T-cell (primary cell): ENCODE measurements at places on chromosomes 12 and 14.

DNA sequence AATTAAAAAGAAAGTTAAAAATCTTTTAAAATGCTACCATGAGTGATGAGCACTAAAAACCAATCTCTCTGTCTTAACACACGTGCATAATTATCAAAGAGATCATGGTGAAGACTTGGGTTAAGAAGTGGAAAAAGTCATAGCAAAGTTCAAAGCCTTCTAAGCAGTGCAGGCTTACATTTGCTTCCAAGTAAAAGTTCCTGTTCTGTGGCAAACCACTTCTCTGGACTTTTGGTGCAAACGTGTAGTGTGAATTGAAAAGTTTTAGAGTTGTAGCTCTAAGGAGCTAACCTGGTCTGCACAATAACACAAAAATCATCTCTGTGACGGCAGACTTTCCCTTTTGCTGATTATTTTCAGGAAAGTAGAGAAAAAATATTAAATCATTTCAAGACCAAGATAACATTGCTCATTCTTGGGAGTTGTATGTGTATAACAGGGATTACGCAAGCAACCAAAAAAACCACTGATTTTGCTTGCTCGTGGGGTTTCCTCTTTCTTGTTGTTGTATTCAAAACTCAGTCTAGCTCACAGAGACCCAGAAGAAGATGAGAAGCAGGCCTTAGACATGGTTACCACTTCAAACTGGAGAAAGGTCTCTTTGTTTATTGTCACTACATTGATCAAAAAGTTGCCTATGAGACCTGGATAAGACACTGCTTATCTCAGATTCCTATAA is 2.3 kb upstream of the GLIPR1 start:
- peak; percentile 34 for DNase-seq

GRCh38 chr14:30330445-30330844 is 228.5 kb upstream of the G2E3 start:
- DNase-seq: no peak

- no peak for DNase-seq
Observed at GRCh38 chr12:112408621-112409020, 784 bp downstream of the RPL6 start.

DNA sequence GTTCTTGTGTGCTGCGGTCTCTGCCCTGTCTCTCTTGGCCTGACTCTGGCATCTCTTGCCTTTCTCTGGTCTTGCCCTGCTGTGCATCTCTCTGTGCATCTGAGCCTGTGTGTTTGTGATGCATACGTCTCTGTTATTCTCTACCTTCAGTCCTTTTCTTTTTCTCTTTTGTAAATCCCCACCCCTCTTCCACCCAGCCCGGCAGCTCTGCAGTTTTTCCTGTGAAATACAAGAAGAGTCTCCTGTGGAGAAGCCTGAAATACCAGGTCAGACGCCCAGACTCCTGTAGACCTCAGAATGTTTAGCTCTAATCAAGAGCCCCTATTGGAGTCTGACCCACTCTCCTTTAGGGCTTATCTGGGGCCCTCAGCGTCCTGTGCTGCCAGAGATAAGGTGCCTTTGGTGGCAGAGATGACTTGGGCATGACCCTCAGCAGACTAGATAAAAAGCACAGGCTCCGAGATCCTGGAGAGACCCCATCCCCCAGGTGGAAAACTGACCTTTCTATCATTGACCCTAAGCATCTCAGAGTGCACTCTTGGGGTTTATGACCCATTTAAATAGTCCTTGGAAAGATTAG is 167.5 kb upstream of the SRRM4 start:
- DNase-seq: no peak

DNA sequence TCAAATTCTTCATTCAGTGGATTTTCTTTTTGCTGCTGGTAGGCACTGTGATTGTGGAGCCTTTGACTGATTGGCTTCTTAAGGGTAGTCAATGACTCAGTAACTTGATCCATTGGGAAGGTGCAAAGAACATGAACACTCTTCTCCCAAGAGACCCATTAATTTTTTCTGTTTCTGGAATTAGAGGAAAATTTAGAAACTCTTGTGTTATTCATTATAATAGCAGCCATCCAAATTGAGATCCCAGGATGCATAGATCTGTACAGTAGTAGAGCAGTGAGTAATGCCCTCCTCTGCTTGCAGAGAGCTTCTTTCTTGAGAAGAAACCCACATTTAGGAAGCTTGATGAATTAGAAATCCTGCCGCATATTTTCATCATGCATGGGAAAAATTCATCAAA is 63.9 kb downstream of the MYRFL start:
- DNase-seq: no peak

GRCh38 chr14:39680777-39681176 is 248.5 kb upstream of the FBXO33 start:
- no peak for DNase-seq

GRCh38 chr14:51865953-51866747 is 5.7 kb downstream of the GNG2 start:
- no peak for DNase-seq

DNA sequence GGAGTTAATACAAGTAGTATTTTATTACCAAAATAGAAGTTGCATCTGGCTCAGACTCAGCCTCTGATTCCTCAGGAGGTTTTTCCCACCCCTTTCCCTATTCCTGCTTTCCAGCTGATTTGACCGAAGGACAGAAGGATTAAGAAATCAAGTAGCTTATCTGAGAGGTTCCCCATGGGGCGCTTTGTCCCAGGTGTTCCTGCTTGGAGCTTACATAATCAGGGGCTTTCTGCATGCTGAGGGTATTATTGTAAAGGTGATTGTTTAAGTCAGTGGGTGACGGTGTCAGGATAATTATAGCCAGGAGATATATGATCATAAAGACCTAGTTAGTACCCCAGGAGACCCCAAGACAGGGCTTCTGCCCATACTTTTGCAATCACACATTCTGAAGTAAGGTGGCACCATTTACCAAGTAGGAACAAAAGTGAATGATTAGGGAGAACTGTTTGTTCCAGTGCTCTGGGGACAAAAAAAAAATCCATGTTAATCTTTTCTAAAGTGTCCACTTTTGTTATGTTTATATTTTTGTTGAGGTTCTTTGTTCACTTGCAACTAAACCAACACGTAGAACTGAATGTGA is 921.3 kb downstream of the NRXN3 start:
- no peak for DNase-seq

- DNase-seq: no peak
Observed at GRCh38 chr14:67129768-67130167, 59.5 kb upstream of the GARIN2 start.

GRCh38 chr14:105385698-105386365 is 12.5 kb upstream of the TEX22 start:
- no peak for DNase-seq

GRCh38 chr14:90407230-90407629 is 10.4 kb downstream of the CALM1 start:
- no peak for DNase-seq

DNA sequence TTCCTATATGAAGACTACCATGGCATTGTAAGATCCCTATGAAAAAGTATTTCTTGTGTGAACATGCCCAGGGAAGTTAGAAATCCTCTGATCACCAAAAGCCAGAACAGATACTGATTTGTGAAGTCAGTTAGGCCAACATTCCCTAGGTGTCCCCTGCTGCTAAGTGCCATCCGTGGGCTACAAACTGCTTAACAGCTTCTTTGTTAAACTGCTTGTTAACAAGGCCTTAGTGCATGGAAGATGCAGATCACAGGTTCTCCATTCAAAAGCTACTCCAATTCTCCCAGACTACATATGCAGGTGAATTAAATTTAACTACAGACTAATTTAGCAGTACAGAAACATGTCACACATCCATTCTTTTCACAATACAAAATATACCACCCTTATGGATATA is 108.2 kb downstream of the PRICKLE1 start:
- no peak for DNase-seq

DNA sequence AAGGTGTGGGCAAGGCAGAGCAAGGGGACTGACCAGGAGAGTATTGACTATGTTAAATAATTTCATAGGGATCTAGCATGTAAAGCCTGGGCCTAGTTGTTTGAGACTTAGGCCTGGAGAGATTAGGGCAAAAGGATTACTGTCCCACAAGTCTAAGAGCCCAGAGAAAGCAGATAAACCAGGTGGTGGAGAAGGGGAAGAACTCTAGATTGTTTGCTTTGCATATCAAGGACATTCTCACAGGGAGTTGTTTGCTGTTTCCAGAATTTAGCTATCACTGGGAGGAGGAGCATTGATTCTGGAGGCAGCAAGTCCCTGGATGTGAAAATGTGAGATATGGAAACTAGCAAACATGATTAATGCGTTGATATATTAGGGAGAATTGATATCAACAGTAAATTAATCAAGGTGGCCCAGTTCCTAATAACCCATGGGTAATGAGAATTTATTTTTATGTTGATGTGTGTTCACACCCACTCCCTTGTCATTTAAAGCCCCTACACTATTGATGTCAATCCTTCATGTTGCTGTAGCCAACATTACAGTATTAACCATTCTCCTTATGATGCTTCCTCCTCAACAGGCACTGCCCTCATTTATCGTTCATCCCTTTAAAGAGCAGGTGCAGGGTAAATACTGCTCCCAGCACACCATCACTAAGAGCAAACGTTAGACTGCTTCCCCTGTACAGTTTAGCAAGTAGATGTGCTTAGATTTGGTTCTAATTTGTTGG is 1666.7 kb upstream of the FLRT2 start:
- no peak for DNase-seq

- DNase-seq: no peak
Observed at GRCh38 chr14:96745500-96746051, 51.6 kb upstream of the VRK1 start.
